H1 (cell line): ENCODE measurements at places on chromosomes 3 and 15.

DNA sequence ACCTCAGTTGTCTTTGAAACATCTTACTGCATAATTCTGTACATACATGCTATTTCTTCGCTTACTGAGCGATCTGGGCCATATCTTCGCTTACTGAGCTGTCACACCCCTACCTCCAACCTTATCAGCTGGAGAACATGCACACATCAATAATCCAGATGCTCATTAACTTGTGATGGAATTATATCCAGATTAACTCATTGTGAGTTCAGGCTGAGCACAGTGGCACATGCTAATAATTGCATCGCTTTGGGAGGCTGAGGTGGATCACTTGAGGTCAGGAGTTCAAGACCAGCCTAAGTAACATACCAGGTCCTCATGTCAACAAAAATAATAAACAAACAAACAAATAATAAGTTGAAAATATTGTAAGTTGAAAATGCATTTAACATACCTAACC is 19.3 kb upstream of the ANXA2 start:
- DNase-seq, result no peak

DNA sequence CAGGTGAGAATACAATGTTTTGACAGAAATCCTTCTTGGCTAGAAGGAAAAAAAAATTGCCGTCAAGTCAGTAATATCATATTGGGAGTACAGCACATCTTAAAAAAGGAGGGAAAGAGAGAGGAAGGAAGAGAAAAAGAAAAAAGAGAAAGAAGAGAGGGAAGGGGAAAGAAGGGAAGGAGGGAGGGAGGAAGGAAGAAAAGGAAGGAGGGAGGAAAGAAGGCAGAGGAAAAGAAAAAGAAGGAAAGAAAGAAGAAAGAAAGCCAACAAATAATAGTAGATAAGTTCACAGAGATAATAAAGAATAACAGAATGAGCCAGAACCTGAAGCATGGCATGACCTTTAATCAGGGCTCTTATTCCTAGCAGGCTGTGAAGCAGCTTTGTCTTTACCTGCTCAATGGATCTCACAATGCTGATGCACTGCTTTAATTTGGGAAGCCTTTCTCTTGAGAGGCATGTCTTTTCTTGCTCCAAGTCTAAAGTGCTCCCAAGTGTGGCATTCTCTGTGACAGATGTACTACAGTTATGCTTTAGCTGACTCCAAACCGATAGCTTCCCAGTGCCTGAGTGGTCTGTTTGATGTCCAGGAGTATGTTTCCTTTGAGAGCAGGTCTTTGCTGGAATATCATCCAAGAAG is 114.9 kb downstream of the IQCH start:
- DNase-seq, result no peak

- DNase-seq, result no peak
Observed at GRCh38 chr15:92073044-92073785, 219.7 kb downstream of the SLCO3A1 start.

DNA sequence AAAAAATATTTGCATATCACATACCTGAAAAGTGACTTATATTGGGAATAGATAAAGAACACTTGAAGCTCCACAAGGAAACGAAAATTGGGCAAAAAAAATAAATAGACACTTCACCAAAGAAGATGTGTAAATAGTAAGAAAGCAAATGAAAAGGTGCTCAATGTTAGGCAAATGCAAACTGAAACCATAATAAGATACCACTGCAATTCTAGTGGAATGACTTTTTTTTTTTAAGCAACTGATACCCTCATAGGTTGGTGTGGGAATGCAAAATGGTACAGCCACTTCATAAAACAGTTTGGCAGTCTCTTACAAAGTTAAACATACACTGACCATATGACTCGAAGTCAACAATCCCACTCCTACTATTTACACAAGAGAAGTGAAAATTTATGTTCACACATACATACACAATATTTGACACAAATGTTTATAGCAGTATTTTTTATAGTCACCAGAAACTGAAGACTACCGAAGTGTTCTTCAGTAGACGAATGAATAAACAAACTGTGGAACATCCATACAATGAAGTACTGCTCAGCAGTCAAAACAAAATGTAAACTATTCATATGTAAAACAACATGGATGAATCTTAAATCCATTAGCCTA is 176.3 kb downstream of the ZMAT3 start:
- DNase-seq, result no peak

DNA sequence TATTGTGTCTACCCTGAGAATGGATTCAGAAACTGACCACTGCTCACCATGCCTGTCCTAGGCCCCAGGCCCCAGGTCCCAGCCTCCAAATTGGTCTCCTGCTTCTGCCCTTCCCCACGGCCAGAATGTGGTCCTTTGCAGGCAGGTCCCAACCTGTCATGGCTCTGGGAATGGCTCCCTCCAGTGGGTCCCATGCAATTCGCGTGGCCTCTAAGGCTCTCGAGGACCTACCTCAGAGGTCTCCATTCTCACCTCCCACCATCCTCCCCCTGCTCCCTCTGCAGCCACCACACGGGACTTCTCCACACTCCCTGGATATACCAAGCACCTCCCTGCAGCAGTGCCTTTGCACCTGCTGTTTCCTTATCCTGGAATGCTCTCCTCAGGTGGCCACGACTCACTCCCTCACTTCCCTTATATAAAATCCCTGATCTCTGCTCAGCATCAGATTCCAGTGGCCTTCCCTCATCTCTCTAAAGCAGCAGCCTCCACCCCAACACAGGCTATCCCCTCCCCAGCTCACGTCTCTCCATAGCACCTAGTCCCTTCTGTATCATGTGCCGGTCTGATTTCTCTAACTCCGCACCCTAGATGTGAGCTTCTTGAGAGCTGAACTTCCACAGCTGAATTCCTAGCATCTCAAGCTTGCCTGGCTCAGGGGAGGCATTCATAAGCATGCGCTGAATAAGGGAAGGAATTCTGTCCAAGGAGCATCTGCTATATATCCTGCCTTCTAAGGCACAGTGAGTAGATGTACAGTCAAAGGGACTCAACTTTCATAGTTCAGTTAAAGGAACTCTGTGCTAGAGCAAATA is 56.9 kb downstream of the ARRDC4 start:
- no peak for DNase-seq

DNA sequence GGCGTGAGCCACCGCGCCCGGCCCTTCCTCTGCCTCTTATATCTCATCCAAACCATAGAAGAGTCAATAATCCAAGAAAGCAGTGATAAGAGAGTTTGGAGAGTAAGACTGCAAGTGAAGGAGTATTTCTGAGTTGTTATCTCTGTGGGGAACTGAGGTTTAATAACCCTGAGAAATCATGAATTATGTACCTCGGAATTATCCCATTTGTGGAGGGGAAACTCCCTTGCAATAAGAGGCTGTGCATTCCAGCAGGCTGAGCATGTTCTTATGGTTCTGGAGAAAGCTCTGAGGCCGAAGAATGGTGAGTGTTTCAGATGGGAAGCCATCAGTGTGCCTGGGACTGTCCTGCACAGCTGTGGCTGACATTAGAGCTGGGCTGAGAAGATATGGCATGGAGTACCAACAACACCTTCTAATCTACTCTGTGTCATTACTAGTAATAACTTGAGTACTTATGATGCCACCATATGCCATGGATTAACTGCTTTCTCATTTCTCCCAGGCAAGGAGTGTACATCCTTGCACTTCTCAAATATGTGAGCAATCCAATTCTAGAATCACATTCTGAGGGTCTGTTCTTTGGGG is 31.4 kb upstream of the NOX5 start:
- no peak for DNase-seq

DNA sequence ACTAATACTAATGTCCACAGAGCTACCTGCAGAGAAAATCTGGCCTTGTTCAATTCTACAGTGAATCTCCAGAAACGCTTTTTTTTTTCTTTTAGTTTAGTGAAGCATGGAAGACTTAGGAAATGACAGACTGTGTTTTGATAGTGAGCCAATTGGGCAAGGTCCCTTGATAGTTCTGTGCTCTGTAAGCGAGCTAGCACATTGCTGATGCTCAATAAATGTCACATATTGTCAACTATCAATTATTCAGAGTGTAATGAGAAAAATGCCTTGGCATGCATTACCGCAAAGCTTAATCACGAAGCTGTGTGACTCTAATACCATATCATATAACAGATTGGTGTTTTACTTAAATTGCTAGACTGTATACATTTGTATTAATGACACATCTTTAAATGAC is 5.2 kb upstream of the C3orf85 start:
- no peak for DNase-seq

DNA sequence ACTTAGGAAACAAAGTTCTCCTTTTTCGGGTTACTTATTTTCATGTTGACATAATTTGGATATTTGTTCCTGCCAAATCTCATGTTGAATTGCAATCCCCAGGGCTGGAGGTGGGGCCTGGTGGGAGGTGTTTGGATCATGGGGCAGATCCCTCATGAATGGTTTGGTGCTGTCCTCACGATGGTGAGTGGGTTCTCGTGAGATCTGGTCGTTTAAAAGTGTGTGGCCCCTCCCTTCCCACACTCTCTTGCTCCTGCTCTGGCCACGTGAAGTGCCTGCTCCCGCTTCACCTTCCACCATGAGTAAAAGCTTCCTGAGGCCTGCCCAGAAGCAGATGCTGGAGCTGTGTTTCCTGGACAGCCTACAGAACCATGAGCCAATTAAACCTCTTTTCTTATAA is 43.7 kb upstream of the MCF2L2 start:
- DNase-seq, result no peak

DNA sequence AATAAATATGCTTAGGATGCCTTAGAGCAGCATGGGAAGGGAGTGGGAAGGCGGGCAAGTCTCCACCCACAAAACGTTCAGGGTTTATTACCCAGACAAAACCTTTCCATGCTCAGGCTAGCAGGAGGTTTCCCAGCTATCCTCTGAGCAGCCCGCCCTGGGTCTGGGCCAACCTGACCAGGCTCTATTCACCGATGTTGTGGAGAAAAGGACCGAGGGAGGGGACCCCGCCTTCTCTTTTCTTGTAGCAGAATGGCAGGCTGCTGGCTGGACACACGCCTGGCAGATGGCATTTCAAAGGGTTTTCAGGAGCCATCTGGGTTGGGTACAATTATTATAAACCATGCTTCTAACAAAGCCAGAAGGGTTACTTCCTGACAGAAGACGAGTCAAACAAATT is 540.9 kb downstream of the MAGI1 start:
- DNase-seq, result no peak

- no peak for DNase-seq
Observed at GRCh38 chr15:65311760-65312159, 7.3 kb downstream of the RNU5B-1 start.

- no peak for DNase-seq
Observed at GRCh38 chr15:91308855-91309254, 208.8 kb downstream of the SV2B start.
